Hematopoietic multipotent progenitor cell treated with erythropoietin and hydrocortisone succinate and interleukin-3 and kit ligand, for 17 days (in vitro differentiated cells): ENCODE measurements at places on chromosomes 11 and 22.
A peak's percentile ranks its signal among the peaks of the same experiment; 100 is the strongest.

GRCh38 chr11:94183886-94184264, 55.2 kb downstream of the PANX1 start:
- peak; percentile 26 for DNase-seq

DNA sequence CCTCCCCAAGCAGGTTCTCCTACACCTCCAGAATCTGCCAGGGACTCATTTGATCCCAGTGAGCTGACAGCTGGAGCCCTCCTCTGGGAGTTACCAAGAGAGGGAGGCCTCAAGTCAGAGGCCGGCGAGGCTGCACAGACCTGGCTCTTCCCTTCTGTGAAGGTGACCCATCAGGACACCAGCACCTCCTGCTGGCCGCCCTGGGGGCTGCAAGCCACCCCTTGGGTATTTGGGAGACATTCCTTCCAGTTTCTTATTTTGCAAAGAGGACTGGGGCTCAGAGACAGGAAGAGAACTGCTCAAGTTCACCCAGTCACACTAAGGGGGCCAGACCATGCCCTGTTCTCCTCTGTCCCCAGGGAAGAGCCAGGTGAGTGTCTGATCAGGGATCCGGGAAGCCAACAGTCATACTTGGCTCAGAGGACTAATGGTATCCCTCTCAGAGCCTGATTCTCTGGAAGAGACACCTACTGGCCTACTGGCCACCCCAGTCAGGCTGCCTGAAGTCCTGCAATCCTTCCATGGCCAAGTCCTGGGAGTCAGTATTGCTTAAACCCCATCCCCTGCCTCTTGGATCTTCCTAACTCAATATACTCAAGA, 40.5 kb upstream of the RIC3 start:
- peak; percentile 86 for DNase-seq

- no peak for DNase-seq
Observed at GRCh38 chr11:59854871-59855270, 9.6 kb upstream of the CBLIF start.

DNA sequence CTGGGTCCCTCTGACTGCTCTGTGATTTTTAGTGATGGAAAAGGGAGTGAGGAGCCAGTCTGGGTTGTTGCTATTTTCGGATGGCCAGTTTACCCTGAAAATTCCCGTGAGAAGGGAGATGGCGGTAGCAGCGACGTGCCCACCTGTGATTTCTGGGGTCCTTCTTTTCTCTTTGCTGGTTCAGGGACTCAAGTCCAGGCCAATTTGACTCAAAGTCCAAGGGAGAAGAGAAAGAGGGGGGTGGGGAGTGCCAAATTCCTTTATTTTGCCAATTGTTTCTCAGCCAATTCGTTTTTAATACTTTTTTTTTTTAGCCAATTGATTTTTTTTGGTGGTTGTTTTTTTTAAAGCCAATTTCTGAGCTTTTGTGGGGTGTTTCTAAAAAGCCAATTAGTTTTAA, 6.9 kb downstream of the IGF2 start:
- no peak for DNase-seq

DNA sequence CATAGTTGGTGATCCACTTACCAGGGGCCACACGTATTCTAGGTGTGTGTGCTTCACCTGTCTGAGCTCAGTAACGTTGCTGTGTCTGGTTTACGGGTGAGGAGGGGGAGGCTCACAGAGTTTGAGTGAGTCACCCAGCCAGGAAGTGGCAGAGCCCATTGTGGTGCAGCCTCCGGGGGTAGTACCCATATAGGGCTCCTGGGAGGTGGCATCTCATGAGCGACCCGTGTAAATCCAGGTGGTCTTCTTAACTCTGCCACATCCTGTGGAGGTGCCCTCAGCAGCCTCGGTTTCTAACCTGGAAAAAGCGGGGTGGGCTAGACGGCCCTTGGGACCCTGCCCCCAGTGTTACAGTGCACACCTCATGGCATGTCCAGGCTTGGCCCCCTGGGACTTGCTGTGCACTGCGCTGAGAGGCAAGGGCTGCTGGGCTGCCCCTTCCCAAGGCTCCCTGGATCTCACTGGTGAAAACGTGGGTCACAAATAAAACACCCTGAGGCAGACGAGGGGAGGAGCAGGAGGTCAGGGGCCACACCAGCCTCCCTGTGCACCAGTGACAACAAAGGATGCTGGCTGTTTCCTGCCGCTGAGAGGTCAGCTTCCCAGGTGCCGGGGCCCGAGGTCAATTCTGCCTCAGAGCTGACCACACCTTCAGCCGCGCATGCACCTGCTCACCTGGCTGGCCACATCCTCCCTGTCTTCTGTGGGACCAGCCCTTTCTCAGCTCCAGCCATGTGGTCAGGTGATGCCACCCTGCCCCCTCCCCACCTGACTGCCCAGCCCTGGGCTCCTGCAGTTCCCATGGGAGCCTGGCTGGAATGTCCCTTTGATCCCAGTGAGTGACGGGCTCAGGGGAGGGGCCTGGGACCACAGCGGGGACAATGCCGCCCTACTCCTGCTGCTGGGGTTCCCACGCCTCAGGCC, 305.1 kb downstream of the CTTN start:
- no peak for DNase-seq

DNA sequence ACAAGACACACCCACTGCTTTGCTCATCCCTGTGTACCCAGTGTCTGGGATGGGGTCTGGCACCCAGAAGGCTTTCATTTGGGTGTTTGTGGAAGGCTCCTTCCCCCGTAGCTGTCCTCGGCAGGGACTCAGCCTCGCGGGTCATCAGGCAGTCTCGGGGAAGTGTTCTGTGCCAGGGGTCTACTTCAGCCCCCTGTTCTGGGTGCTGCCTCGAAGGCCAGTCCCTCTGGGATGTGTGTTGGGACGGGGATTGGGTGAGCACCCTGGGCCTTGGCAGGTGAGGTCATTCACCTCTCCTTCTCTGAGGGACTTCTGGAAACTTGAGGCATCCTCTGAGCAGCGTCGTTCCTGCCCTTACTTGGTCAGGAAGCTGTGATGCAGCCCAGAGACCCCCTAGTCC, 65.5 kb downstream of the RPUSD4 start:
- DNase-seq, result no peak

- DNase-seq, result no peak
Observed at GRCh38 chr11:70409437-70409836, 11.1 kb downstream of the CTTN start.

- DNase-seq, result no peak
Observed at GRCh38 chr11:113668255-113668654, 37.9 kb downstream of the TMPRSS5 start.

DNA sequence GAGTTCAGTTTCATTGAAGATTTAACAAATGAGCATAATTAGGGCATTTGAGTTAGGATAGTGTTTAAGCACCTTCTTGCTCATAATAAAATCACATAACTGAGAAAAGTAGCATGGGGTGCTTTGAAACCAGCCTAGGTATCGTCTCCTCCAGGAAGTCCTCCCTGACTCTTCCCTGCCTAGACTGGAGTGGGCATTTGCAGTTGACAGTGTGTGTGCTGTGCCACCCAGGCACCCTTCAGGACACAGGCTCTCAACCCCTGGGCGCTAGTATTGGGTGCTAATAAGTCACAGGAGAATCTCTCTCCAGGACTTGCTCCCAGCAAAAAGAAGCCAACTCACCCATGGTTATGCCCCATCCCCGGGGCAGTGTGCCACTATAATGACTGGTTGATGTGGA, 584.1 kb downstream of the INSC start:
- no peak for DNase-seq

DNA sequence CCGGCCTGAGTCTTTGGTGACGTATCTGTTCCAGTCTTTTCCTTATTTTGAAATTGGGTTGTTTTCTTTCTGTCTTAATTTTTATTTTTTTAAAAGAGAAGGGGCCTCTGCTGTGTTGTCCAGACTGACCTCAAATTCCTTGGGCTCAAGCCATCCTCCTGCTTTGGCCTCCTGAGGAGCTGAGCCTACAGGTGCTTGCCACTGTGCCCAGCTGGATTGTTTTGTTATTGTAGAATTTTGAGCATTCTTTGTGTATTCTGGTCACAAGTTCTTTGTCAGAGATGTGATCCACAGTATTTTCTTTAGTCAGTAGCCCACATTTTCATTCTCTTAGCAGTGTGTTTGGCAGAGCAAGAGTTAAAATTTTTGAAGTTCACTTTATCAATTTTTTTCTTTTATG, 100.1 kb downstream of the ATXN10 start:
- no peak for DNase-seq

DNA sequence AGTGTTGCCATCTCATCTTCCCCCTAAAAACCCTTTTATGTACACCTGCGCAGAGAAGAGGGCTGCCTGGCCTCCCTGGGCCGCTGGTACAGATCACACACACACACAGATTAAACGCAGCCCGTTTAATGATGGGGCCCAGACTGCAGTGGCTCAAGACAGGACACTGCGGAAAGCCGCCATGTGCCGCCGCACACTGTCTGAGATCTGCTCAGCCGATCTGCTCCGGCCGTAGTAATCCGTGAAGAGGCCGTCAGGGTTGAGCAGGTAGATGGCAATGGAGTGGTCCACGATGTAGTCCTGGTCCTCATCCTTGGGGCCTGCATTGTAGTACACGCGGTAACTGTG, 2.0 kb downstream of the SCO2 start:
- DNase-seq, result no peak

GRCh38 chr11:101508370-101508769, 75.4 kb downstream of the TRPC6 start:
- no peak for DNase-seq

- DNase-seq, result no peak
Observed at GRCh38 chr22:27452245-27452644, 349.3 kb downstream of the MN1 start.
